ENCODE measurements at places on chromosomes 4 and X. TPM values are rescaled to one million over a fixed set of nuclear protein-coding genes. Genes with fewer than 3 reads are reported as not detected.

DNA sequence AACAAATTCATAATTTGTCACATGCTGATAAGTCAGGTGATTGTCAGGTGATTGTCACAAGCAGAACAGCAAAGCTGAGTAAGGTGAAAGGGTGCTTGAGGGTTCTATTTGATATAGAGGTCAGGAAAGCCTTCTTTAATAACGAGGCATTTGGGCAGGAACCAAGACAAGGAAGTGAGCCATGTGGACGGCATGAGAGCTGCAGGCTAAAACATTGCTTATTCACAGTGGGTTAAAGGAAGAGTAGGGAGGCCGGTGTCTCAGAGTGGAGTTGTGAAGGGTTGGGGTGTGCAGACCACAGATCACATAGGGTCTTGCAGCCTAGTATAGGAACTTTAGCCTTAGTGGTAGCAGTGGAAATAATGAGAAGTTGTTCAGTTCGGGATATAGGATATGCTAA lies 31.3 kb upstream of the CYP2U1 start:
- DNase-seq = no peak
- no peak overlapping the region for H3K27ac ChIP-seq
- H3K4me1 ChIP-seq = no peaks in the 10 kb centered on the region
- no peak overlapping the region for H3K4me3 ChIP-seq
- H3K27me3 ChIP-seq = no peaks in the 10 kb centered on the region
- H3K36me3 ChIP-seq = no peaks in the 10 kb centered on the region

The RNF4 gene
- total RNA-seq = 29.3 TPM

GRCh38 chrX:13452283-13452682 lies 117.1 kb upstream of the EGFL6 start:
- no peaks in the 10 kb centered on the region for H3K4me1 ChIP-seq
- H3K27me3 ChIP-seq = no peaks in the 10 kb centered on the region
- no peak overlapping the region for H3K4me3 ChIP-seq
- H3K27ac ChIP-seq = no peak overlapping the region

DNA sequence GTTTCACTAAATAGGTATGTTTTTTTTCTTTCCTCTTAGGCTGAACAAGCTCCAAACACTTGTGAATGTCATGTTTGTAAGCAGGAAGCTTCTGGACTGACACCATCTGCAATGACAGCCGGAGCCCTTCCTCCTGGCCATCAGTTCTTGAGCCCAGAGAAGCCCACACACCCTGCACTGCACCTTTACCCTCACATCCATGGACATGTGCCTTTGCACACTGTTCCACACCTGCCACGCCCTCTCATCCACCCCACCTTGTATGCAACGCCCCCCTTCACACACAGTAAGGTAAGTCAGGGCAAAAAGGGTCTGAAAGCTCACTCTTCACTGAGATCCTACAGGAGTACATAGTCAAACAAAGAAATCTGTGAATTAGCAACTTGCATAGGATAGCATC lies 84.1 kb downstream of the TNIP2 start:
- peaks cover 8% of the 10 kb centered on the region for H3K36me3 ChIP-seq
- H3K27ac ChIP-seq = no peak overlapping the region
- H3K4me3 ChIP-seq = no peak overlapping the region
- H3K27me3 ChIP-seq = no peaks in the 10 kb centered on the region

DNA sequence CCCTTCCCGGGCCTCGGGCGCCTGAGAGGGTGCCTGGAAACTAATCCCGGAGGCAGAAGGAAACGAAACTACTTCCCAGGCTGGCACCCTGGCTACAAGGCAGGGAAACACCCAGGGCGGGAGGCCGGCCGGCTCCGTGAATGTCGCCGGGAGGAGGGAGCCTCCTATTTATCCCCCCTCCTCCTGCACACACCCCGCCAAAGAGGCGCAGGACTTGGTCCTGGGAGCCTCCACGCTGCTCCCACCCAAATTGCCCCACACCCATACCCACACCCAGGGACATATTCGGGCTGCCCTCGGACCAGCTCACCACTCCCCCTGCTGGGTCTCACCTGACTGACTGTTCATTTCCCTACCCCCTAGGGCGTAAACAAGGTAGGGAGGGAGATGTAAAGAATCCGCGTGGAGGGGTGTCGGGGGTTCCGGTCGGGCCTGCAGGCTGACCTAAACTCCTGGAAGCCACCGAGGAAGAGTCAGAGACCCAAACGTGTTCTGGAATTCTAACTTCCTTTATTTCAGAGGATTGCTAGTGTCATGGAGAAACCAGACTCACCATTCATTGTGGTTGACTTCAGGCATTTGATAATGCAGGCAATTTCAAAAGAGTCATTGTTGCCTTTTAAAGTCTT lies at the start of gene BTC:
BTC (minus strand) TSS at position 142 of the 629 bp plus-strand sequence. CDS start 198 bp downstream, outside the sequence.
- H3K27me3 ChIP-seq = no peaks in the 10 kb centered on the region
- peaks cover 10% of the 10 kb centered on the region for H3K4me1 ChIP-seq
- H3K27ac ChIP-seq = peak within 1 kb of the TSS; percentile 79
- no peaks in the 10 kb centered on the region for H3K36me3 ChIP-seq

GRCh38 chrX:10519278-10519677 lies 101.1 kb downstream of the MID1 start:
- no peak overlapping the region for H3K4me3 ChIP-seq
- no peaks in the 10 kb centered on the region for H3K4me1 ChIP-seq
- no peak for DNase-seq
- no peaks in the 10 kb centered on the region for H3K36me3 ChIP-seq
- H3K27ac ChIP-seq = no peak overlapping the region
- no peaks in the 10 kb centered on the region for H3K27me3 ChIP-seq

The ASB12 gene
- not detected for total RNA-seq

The HS3ST1 gene
- total RNA-seq = 0.78 TPM

The HAND2 gene
- 7.3 TPM for total RNA-seq

The ADAMTS3 gene
- 0.33 TPM for total RNA-seq

DNA sequence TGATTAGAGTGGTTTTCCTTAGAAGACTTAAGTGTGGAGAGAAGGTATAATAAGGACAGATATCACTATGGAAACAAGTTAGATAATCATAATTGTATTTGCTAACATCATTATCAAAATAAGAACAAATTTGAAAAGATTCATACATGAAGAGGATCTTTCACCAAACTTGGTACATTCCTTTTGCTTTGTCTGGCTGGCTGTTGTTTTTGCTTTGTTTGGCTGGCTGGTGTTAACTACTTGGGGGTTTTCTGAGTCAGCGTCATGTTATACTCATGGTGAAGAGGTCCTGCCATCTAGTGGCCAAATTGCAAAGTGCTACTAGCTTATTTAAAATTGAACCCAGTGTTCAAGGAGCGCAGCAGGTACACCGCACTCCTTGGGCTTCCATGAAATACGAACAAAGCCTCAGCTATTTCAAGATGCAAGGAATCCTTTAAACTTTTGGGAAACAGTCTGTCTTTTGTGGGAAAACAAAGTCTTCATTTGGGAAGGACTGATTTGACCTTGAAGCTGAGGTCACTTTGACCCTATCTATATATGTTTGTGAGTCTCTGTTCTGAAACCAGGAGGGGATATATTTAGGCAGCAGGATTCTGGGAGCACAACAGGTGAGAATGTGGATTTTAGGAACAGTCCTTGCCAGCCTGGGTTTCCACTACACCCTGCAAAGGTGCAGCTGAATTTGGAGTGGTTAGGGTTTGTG lies 129.7 kb downstream of the PLS3 start:
- peak; percentile 41 for DNase-seq
- H3K36me3 ChIP-seq = no peaks in the 10 kb centered on the region
- no peak overlapping the region for H3K27ac ChIP-seq
- H3K4me1 ChIP-seq = no peaks in the 10 kb centered on the region
- H3K27me3 ChIP-seq = no peaks in the 10 kb centered on the region

DNA sequence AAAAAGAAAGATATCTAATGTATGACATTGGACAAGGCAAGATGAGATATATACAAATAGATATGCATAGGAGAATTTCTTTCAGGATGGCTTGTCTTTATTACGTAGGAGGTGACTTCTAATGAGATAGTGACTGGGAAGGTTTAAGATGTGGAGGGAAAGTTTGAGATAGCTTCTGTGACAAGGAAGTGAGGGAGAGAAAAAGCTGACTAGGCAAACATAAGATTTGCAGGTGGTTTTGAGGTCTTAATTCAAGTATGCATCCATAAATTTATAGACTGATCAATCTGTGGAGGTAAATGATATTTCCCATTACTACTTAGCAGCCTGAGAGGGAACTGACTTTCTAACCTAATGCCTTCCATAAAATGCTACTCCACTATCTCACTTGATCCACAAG lies 29.0 kb upstream of the MAGEB18 start:
- H3K4me1 ChIP-seq = no peaks in the 10 kb centered on the region
- DNase-seq = no peak
- H3K27me3 ChIP-seq = no peaks in the 10 kb centered on the region
- no peak overlapping the region for H3K27ac ChIP-seq
- H3K36me3 ChIP-seq = no peaks in the 10 kb centered on the region

DNA sequence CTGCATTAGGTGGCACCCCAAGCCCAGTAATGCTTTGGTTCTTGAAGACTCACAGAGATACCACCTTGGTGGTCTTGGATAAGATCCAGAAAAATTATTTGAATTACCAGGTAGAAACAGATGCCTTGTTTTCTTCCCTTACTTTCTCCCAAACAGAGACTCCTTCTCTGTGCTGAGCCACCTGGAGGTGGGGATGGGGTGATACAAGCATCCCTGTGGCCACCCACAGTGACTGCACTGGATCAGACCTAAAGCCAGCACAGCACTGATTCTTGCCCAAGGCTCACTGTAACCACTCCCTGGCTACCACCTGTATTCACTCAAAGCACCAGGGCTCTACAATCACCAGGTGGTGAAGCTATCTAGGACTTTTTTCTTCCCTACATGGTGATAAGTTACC lies 156.8 kb downstream of the TEX13A start:
- no peak for DNase-seq
- no peak overlapping the region for H3K27ac ChIP-seq
- no peaks in the 10 kb centered on the region for H3K36me3 ChIP-seq
- no peak overlapping the region for H3K4me3 ChIP-seq

DNA sequence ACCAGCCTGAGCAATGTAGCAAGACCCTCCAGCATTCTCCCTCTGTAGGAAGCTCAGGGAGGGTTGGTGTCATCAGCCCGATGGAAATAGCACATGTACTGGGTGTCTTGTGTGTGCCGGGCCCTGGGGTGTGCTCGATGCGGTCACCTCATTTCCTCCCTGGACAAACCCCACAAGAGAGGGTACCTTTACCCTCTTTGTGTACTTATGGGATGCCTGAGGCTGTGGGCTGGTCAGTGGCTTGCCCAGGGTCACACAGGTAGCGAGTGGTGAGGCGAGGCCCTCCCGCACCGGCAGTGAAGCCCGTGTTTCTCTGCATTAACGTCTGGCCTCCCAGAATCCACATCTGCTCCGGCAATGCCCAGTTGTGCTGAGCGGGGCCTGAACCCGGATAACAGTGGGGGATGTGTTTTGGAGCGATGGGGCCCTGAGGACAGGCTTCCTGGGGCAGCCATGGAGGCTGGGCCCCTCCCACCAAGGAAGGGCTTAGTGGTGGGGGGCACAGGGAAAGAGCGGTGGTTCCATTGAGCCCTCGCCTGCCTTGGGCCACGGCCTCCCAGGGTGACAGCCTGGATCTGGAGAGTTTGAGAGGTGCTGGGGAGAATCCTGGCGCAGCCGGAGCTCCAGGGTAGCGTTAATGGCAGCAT lies 8.1 kb downstream of the PSAPL1 start:
- H3K36me3 ChIP-seq = no peaks in the 10 kb centered on the region
- DNase-seq = peak; percentile 5

DNA sequence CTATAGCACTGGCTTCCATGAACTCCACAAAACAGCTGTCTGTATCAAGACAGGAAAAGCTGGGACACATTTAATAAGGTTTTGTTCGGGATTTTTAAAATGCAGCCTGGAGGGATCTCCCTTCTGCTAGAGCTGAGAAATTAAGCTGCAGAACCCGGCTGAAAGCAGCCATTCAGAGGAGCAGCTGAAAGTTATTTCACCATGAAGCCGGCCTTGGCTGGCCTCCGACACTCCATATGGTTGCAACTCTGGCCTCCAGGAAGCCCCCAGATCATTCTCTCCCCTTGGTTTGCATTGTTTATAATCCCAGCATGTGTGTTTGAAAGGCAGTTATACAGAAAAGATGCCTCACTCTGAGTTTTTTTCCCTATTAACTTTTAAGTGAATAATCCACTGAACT lies 239.4 kb downstream of the SPATA18 start:
- DNase-seq = no peak
- H3K4me1 ChIP-seq = no peaks in the 10 kb centered on the region
- H3K27me3 ChIP-seq = no peaks in the 10 kb centered on the region
- no peaks in the 10 kb centered on the region for H3K36me3 ChIP-seq
- H3K27ac ChIP-seq = no peak overlapping the region
- H3K4me3 ChIP-seq = no peak overlapping the region

The FGF13 gene
- total RNA-seq = 0.66 TPM

DNA sequence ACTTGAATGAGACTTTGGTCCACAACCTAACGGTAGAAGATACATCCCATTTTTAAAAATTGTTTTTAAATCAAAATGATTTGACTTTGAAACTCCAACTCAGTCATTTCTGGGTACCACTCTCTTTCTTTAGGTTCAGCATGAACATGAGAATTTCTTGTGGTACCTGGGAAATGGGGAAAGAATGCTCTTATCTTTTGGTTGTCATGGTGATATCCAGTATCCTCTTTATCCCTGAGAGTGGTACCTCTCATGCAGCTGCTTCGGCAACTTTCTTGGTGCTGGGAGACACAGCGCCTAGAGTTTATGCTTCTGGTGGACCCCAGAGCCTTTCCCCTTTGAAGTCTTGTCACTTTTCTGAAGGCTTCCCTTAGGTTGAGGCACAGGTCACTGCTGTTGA lies 465.1 kb upstream of the FAT1 start:
- H3K36me3 ChIP-seq = no peaks in the 10 kb centered on the region
- no peaks in the 10 kb centered on the region for H3K4me1 ChIP-seq
- H3K4me3 ChIP-seq = no peak overlapping the region
- no peak overlapping the region for H3K27ac ChIP-seq
- no peak for DNase-seq

DNA sequence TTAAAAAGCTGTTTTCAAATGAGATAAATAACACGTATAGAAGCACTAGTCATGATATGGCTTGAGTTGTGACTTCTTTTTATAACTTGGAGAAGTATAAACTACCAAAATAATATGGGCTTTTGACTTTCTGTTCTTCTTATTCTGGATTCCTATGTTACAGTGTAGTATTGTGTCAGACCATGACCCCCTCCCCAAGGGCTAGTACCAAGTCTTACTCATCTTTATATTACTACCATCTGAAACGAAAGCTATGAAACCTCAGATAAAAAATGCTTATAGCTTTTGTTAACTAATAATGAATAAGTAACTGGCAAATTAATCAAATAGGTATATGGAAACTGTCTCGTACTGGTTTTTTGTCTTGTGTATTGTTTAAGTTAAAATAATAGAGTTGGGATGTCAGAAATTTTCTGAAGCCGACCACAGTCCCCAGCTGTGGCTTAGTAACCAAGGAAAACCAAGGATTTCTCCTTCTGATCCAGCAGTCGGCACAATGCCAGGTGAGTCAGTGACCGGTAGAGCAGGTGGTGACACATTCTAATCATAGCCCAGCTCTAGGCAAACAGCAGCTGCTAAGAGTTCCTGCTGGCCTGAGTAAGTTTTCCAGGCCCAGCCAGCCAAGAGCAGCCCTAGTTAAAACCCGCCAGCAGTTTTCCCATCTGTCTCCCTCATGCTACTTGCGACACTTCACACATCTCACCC lies 163.3 kb upstream of the PRDX4 start:
- H3K27ac ChIP-seq = peak overlapping the region; percentile 53
- peaks cover 31% of the 10 kb centered on the region for H3K4me1 ChIP-seq
- DNase-seq = peak; percentile 93
- no peaks in the 10 kb centered on the region for H3K27me3 ChIP-seq

The SMIM10 gene
- 5.9 TPM for total RNA-seq

GRCh38 chr4:46387956-46388355 lies 2.0 kb downstream of the GABRA2 start:
- H3K27ac ChIP-seq = no peak overlapping the region
- no peak overlapping the region for H3K4me3 ChIP-seq
- DNase-seq = no peak
